T1000 (cell line): ENCODE measurements at places on chromosomes 2 and 18.
A peak's percentile ranks its signal among the peaks of the same experiment; 100 is the strongest.

- peak; percentile 21 for DNase-seq
Observed at GRCh38 chr2:138421971-138422335, 79.6 kb upstream of the SPOPL start.

DNA sequence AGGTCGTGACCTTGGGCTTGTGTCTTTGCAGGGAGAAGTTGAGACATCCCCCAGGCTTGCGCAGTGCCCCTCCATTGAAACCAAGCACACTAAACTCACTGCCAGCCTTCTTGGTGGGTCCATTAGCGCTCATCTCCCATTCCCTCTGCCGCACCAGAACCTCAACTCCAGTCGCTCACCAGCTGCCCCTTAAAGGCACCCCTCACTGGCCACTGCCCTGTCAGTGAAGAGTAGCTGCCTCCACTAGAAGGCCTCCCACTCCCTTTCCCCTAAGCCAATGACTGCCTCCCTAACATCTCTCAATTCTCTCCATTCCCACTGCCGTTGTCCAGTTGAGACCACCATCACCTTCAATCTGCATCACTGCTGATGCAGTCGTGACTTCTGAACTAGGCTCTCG is 114.8 kb upstream of the EPC2 start:
- no peak for DNase-seq

DNA sequence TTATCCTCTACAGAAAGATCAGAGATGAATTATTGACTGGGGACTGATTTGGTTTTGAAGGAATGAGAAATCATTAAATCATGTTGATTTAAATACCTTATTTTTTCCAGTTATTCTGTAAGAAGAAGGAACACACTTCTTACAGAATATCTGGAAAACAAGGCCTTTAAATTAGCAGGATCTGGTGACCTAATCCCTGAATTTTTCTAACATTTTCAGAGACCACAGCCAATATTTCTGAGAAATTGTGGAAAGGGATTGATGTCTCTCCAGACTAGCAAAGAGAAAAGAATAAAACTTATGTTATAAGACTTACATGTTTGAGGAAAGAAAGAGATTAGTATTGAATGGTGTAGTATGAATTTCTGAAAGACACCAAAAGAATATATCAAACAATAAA is 104.0 kb downstream of the KCNE4 start:
- DNase-seq: no peak

- no peak for DNase-seq
Observed at GRCh38 chr2:45699032-45699658, 47.7 kb downstream of the PRKCE start.

DNA sequence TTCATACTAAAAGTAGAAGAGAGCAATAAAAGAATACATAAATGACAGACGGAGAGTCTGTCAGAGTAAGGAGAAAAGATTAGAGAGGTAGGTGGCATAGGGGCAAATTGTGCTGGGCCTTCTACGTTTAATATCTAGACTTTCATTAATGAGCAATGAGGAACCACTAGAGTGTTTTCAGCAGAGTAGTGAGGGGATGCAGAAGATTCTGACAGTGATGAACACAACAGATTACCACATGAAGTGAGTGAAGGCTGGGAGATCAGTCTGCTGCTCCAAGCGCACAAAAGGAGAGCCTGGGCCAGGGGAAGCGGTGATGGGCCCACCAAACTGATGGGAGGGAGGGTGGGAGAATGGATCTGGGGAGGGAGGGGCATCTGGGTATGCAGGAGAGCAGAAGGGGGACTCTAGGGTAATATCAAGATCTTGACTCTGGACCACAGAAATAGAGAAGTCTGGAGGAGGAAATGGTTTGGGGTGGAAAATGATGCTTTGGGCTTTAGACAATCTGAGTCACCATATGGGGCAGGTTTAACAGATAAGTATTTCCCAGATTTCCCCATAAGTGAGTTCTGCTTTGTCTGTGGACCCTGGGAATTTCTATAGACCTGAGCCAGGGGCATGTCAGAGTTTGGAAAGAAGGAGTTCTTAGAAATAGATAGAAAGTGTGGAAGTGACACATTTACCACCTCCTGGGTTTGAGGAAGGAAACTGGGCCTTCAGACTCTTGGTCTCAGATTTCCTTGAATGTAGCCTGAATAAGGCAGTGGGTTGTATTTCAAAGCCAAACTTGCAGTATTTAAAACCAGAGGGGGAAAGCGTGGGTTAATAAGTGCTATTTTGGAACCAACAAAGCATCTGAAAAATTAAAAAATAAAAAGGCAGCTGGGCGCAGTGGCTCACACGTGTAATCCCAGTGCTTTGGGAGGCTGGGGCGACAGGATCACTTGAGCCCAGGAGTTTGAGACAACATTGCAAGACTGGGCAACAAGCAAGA is 15.0 kb upstream of the IL1A start:
- DNase-seq: no peak

- DNase-seq: no peak
Observed at GRCh38 chr18:61127714-61128467, 205.3 kb upstream of the CDH20 start.

GRCh38 chr18:63016270-63016669 is 300.9 kb downstream of the PHLPP1 start:
- DNase-seq: no peak

DNA sequence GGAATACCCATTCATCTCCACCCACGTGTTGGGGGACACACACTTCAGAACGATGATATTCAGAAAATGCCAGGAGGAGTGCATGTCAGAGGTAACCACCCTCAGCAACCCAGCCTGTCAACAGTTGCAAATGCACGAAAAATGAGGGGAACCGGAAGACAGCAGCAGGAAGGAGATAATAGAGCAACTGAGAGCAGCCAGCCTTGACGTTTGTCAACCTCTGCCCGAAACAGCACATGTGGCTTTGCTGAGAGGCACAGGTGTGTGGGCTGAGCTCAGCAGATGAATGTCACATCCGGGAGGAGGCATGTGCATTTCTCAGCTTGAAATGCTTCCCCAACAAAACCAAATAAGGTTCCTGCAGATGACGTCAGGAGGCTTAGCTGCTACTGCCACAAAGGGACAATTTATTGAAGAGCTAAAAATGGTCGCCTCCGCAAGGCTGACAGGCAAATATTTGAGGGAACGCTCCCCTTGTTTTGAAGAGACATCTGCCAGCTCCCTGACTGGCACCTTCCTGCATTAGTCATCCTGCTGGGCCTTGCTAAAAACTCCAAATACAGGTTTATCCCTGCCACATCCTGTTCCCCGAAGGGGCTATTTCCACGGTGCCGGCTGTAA is 419.0 kb downstream of the NBAS start:
- no peak for DNase-seq

DNA sequence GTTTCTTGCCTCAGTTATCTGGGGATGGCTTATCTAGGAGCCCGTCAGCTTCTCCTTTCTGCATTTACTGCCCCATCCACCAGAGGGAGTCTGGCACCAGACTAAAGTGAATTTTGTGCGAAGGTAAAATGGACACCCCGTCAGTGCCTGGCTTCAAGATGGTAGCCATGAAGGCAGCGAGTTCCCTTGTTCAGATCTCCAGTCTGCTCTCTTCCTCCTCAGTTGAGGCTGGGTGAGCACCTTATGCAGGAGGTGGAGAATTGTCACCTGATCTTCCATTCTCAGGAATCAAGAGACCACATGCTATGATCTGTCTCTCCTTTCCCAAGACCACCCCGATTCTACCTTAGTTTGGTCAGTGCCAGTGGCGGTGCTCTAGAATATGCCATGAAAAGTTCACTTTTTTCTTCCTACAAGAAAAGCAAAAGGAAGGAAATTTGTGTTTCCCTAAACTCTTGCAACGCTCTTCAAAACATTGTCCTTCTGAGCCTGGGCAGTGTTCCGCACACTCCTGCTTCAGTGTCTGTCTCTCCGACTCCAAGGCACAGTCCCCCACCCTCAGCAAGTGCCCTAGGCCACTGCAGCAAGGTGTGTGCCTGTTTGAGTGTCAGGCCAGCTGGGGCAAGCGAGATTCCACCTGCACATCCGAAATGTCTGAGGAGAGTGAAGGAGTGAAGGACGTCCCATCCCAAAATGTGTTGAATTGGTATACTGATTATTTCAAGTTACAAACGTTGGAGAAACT is 168.6 kb downstream of the SS18 start:
- no peak for DNase-seq

GRCh38 chr18:51727780-51728179 is 530.3 kb upstream of the MEX3C start:
- DNase-seq: no peak

GRCh38 chr18:24543795-24544498 is 83.5 kb downstream of the HRH4 start:
- no peak for DNase-seq

GRCh38 chr2:226159875-226160479 is 639.6 kb downstream of the IRS1 start:
- no peak for DNase-seq

- DNase-seq: no peak
Observed at GRCh38 chr2:125581557-125581956, 1074.4 kb upstream of the GYPC start.

GRCh38 chr2:196286821-196287220 is 115.4 kb upstream of the STK17B start:
- no peak for DNase-seq

DNA sequence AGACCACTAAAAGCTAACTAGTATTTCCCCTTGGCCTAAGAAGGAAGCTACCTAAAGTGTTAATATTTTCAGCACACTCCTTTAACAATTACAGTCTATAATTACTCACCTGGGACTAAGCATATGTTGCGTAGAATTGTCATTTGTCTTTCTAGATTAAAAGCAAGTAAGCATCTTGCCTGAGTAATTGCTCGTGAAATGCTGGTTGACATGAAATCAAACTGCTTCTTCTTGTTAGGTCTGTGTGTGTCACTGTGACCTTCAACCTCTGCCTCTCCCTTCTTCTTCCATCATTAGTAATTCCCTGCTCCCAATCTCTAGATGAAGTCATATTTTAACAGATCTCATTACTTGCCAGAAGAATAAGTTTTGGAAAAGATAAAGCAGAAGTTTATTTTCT is 212.2 kb downstream of the XIRP2 start:
- no peak for DNase-seq

- no peak for DNase-seq
Observed at GRCh38 chr18:74248595-74248994, 43.2 kb downstream of the CYB5A start.

- no peak for DNase-seq
Observed at GRCh38 chr18:50877545-50878265, 1.2 kb upstream of the ME2 start.

DNA sequence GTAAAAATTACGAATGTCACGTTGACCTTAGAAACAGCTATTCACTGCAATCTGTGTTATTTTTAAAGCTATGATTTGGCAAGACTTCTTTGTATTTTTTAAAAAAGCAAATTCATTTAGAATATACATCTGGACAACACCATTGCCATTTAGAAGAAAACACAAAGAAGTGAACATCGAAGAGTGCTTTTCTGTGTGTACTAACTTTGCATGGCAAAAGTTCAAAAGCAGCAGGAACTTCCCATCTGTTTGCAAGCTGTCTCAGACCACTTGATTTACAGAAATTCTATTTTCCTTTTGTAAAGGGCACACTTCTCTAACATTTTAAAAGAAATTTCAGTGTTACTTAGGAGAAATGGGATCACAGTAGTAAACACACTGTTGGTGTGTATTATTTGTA is 145.9 kb downstream of the CALCRL start:
- no peak for DNase-seq

DNA sequence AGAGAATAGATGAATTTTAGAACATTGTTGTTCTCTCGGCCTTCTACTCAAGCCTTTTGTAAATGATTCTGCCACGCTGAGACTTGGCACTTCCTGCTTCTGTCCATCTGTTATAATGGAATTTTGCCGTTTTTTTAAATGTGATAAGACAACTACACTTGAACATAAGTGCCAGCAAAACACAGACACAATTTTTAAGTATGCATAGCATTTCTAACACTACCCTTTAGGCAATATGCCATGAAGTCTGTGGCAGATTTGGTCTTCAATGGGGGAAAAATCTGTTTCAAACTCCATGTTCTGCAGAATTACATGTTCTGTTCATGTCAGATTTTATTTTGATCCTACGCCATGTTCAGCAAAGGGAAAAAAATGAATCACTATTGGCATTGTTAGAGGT is 1170.7 kb upstream of the SLC39A10 start:
- DNase-seq: no peak

- peak; percentile 27 for DNase-seq
Observed at GRCh38 chr2:55049043-55049820, 1.0 kb downstream of the RTN4 start.

DNA sequence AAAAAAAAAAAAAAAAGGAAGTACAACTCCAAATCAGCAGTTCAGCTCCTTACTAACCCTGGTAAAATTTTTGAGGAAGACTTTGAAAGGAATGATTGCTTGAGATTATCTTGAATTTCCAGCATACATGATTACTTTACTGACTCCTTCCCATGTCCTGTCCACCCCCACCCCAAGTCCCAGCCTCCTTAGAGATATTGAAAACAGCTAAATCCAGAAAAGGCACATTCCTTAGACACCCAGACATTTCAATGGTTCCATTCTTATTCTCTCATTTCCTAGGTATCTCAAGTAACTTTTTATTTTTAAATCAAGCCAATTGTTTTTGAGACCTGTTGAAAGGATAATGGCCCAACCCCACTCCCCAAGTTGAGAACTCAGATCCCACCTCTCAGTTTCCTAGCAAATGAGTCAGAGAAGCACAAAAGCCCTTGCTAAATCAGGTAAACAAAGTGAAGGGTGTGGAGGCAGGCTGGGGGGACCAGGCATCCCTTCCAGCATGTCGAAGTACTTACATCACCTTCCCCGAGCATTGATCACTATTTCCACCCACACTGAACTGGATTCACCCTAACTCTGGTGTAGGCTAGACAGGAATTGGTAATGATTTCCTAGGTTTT is 95.4 kb upstream of the FZD7 start:
- DNase-seq: no peak

DNA sequence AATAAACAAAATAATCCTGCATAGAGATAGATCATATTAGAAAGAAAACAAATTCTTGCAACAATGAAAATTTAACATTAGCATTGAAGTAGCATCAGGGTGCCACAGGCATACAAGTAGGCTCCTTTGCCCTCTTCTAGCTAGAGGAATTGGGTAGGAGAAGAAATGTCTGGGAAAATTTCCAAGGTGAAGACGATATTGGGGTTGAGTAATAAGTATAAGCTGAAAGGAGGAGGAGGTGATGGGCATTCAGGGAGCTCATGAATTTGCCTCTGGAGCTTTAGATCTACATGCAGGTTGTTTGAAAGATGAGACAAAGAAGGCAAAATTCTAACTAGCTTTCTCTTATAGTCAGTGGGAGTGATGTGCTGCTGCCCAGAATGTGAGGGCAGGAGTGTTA is 504.9 kb downstream of the CCDC85A start:
- DNase-seq: no peak
